Aortic smooth muscle cell (primary cell): ENCODE measurements at places on chromosomes 5 and 9. TPM values are rescaled to one million over a fixed set of nuclear protein-coding genes. Genes with fewer than 3 reads are reported as not detected.

TAS2R1 gene
- not detected in 2 replicates for total RNA-seq

MYMK gene
- not detected in 2 replicates for total RNA-seq

RASEF gene
- total RNA-seq, result under 0.01 and 0.06 TPM in 2 replicates

RLN2 gene
- not detected in 2 replicates for total RNA-seq

GFI1B gene
- total RNA-seq, result 0.19 TPM in 1 of 2 replicates, not detected in the other

HTR1A gene
- not detected in 2 replicates for total RNA-seq

SMIM23 gene
- total RNA-seq, result not detected in 2 replicates

SHISAL2B gene
- not detected in 2 replicates for total RNA-seq

FGD3 gene
- total RNA-seq, result not detected in 2 replicates

MCCC2 gene
- total RNA-seq, result 19.3 and 20.1 TPM in 2 replicates

ECM2 gene
- total RNA-seq, result 8.2 and 22.3 TPM in 2 replicates

INVS gene
- 25.6 and 30.7 TPM in 2 replicates for total RNA-seq

FSTL4 gene
- not detected in 2 replicates for total RNA-seq

TLX3 gene
- total RNA-seq, result not detected in 2 replicates

INPP5E gene
- total RNA-seq, result 5.2 and 5.3 TPM in 2 replicates

PTPDC1 gene
- total RNA-seq, result 6.5 TPM in 2 replicates

SPATA31E1 gene
- not detected in 2 replicates for total RNA-seq

SOX30 gene
- not detected in 2 replicates for total RNA-seq

GABRA6 gene
- total RNA-seq, result not detected in 2 replicates

AQP3 gene
- total RNA-seq, result 0.26 and 0.56 TPM in 2 replicates

SH3TC2 gene
- total RNA-seq, result 9.5 and 10.8 TPM in 2 replicates

PLEKHG4B gene
- total RNA-seq, result not detected in 2 replicates

SLC46A2 gene
- not detected in 2 replicates for total RNA-seq

FAM53C gene
- total RNA-seq, result 21.4 and 26.5 TPM in 2 replicates

PRUNE2 gene
- total RNA-seq, result 50.7 and 65.3 TPM in 2 replicates

QSOX2 gene
- total RNA-seq, result 8.6 and 9.9 TPM in 2 replicates

DNAI1 gene
- not detected in 2 replicates for total RNA-seq

SPINK4 gene
- total RNA-seq, result not detected in 2 replicates

CARTPT gene
- total RNA-seq, result not detected in 2 replicates

MEIKIN gene
- total RNA-seq, result 0.06 TPM in 1 of 2 replicates, not detected in the other

ENTPD2 gene
- total RNA-seq, result not detected in 2 replicates

ADGRV1 gene
- 0.13 and 0.19 TPM in 2 replicates for total RNA-seq

PRDM9 gene
- total RNA-seq, result not detected in 2 replicates

LHX3 gene
- total RNA-seq, result not detected in 2 replicates

NSG2 gene
- total RNA-seq, result not detected in 2 replicates

KCTD16 gene
- total RNA-seq, result 1.7 and 2.7 TPM in 2 replicates

CAMK4 gene
- total RNA-seq, result 0.37 and 0.66 TPM in 2 replicates

PCDHGB2 gene
- total RNA-seq, result 3.4 and 5.9 TPM in 2 replicates

NEK6 gene
- total RNA-seq, result 41.7 and 50.2 TPM in 2 replicates

PCDHA12 gene
- under 0.01 and 0.06 TPM in 2 replicates for total RNA-seq

UNC5A gene
- total RNA-seq, result 0.12 and 0.40 TPM in 2 replicates

IL9 gene
- not detected in 2 replicates for total RNA-seq

ANKRD55 gene
- not detected in 2 replicates for total RNA-seq

NAIP gene
- 2.5 and 5.8 TPM in 2 replicates for total RNA-seq

BTNL8 gene
- not detected in 2 replicates for total RNA-seq

CENPK gene
- 14.9 and 15.2 TPM in 2 replicates for total RNA-seq

VDAC1 gene
- total RNA-seq, result 270 and 293 TPM in 2 replicates

SURF6 gene
- total RNA-seq, result 7.5 and 12.2 TPM in 2 replicates

SERF1B gene
- total RNA-seq, result 21.6 and 26.2 TPM in 2 replicates

DOK3 gene
- total RNA-seq, result 1.4 and 2.0 TPM in 2 replicates

NRARP gene
- 0.25 and 0.53 TPM in 2 replicates for total RNA-seq
